ENCODE measurements at places on chromosomes 2 and 18. TPM values are rescaled to one million over a fixed set of nuclear protein-coding genes. Genes with fewer than 3 reads are reported as not detected.

The ST3GAL5 gene
- total RNA-seq = 26.6 TPM

The CFAP210 gene
- total RNA-seq = 1.6 TPM

The ARL4C gene
- 365 TPM for total RNA-seq

The TXNDC2 gene
- total RNA-seq = not detected

The ACVR2A gene
- total RNA-seq = 13.6 TPM

The KATNAL2 gene
- 0.86 TPM for total RNA-seq

The MYL12B gene
- 178 TPM for total RNA-seq

The ASB18 gene
- total RNA-seq = not detected

The PPM1G gene
- 50.2 TPM for total RNA-seq

The HOXD10 gene
- total RNA-seq = not detected

The C2orf66 gene
- total RNA-seq = 0.18 TPM

The RGPD4 gene
- not detected for total RNA-seq

The SPP2 gene
- not detected for total RNA-seq

The ZC3H8 gene
- 16.8 TPM for total RNA-seq

The GPC1 gene
- total RNA-seq = 1.7 TPM

The LIPT1 gene
- 9.7 TPM for total RNA-seq

The ARHGAP25 gene
- 75.6 TPM for total RNA-seq

The MC4R gene
- total RNA-seq = not detected

The AQP12A gene
- not detected for total RNA-seq

The POU3F3 gene
- not detected for total RNA-seq

The CRYBA2 gene
- not detected for total RNA-seq

The FIGN gene
- total RNA-seq = not detected

The RAB31 gene
- 15.6 TPM for total RNA-seq

The PRKAG3 gene
- not detected for total RNA-seq

The ZNF804A gene
- not detected for total RNA-seq

The MRO gene
- not detected for total RNA-seq

The VSNL1 gene
- total RNA-seq = not detected

Measured in T-helper 17 cell (primary cell).